ENCODE measurements at places on chromosomes 7 and 10.
A peak's percentile ranks its signal among the peaks of the same experiment; 100 is the strongest.

- no peak for DNase-seq
Measured at GRCh38 chr7:57205000-57205399, 72.8 kb upstream of the ZNF479 start.

DNA sequence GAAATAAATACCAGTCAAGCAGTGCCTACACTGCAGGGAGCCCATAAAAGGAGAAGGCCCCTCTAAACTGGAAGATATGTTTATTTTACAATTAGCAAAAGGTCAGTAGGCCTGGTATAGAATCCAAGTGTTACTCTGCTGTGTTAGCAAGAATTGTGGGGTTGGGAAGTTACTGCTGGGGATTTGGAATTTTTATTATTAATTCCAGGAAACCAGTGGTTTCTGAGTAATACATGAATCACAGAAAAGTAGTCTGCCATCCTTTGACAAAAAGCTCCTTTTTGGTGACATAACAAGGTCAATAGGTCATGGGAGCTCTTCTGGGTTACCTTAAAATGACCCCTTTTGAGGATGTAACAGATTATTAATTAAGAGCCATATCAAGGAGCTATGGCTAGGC is 67.4 kb downstream of the ZNF92 start:
- no peak for DNase-seq

DNA sequence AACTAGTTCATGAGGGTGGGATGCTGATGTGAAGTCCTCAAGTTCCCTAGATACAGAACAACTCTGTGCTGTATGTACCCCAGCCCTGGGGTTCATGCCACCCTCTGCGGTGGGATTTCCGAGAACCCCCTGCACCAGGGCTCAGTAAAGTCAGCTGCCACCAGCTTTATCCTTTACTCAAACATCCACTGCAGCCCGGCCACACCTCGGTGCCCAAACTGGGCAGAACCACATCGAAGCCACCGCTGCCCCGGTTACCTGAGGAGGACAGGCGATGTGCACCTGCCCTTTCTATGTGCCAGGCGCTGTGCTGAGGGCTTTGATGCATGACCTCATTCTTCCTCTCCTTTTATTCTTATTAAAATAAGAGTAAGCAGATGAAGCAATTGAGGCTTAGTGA is 9.9 kb upstream of the CALML5 start:
- DNase-seq, result no peak

DNA sequence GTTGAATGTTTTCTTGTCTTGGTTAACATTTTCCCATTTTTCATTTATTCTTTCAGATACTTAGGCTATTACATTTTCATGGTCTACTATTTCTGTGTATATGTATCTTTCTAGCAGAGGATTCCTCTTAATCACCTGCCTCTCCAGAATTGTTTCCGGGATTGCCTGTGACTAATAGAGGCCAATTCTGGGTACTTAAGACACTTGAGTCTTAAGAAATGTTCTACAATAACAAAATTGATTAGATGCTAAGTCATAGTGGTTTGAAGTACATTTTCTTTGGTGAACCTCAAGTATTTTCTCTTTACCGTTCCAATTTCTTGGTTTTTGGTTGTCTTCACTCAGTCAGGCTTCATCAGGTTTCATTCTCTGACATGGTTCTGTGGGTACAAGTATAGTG is 26.4 kb downstream of the BBS9 start:
- DNase-seq, result no peak

- DNase-seq, result no peak
Measured at GRCh38 chr7:106768324-106768751, 96.7 kb upstream of the PIK3CG start.

DNA sequence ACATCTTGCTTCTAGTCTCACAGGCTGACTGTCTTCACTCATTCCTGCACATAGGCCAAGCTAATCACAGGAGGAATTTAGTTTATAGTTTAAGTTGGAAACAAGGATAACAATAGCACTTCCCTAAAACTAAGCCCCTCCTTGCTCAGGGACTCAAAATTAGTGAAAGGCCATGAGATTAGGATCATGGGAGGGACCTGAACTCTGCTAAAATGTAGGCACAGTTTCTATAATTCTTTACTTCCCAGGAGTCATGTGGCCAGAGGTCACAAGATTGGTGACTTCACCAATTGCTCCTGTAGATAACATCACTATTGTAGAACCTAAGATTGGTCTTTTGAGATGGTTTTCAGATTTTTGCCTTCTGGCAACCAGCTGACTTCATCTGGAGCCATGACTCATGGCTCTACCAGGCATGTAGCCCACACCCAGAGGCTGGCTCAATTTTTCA is 14.8 kb upstream of the UPP1 start:
- no peak for DNase-seq

- DNase-seq, result no peak
Measured at GRCh38 chr7:27423290-27423689, 180.7 kb downstream of the EVX1 start.

DNA sequence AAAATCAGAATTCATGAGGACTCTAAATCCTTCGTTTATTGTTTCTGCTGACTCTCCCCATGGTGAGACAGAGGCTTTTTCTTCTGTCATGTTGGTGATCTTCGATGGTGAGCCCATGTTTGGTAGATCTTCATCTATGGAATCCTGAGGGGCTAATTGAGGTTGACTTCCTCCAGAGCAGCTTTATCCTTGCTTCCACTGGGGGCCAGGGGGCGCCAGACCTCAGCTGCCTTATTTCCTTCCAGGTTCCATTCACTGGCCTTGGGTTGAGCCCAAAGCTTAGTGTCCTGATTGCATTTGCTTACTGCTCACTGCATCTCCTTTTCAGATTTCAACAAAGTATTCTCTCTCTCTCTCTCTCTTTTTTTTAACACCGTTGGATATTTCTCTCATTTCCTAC is 80.7 kb downstream of the GCC1 start:
- peak; percentile 22 for DNase-seq

- DNase-seq, result no peak
Measured at GRCh38 chr7:1923409-1924257, 253.6 kb downstream of the ELFN1 start.

GRCh38 chr10:119655566-119656001 is 4.4 kb downstream of the BAG3 start:
- no peak for DNase-seq

DNA sequence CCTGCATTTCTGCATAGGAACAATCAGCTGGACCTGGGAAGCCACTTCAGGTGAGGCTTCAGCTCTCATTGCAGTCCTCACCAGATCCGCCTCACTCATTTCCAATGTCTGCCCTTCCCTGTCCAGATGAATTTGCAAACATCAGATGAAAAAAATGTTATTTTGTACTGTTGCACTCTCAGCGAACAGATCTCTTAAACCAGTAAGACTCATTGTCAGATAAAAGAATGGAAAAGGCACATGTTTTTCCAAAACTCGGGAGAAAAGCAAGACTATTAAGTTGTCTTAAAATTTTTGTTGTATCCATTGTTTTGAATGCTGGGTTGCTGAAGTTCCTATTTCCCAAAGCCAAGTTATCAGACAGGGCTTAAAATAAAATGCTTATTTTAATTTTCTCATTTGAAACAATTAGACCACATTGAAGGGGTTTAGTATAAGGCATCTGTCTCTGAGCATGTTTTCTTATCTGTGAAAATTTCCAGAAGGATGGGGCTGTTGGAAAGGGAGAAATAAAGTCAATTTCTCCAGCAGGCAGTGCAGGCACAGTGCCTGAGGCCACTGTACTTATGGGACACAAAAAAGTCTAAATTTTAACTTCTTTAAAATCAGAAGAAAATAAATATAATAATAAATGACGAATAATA is 396.8 kb downstream of the KCNMA1 start:
- DNase-seq, result no peak

DNA sequence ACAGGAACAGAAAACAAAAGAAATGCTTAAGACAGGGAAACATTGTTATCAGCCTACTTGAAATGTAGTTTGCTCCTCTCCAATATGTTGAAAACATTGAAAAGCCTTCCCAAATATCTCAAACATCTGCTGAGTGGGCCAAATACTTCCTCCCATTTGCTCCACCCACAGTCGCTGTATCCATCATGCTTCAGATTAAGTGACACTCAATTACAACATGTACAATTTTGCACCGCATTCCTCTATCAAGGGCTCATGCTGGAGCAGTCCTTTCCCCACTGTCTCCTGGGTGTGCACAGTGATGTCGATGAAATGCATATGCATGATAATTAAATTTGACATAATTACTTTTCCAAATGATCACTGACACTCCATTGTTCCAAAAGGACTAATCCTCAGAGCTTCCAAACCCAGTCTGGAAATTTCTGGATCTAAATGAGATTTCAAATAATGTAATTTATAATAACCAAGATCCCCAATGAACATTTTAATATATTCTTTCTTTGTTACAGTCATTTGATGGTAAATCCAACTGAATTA is 604.6 kb downstream of the GRID1 start:
- no peak for DNase-seq

DNA sequence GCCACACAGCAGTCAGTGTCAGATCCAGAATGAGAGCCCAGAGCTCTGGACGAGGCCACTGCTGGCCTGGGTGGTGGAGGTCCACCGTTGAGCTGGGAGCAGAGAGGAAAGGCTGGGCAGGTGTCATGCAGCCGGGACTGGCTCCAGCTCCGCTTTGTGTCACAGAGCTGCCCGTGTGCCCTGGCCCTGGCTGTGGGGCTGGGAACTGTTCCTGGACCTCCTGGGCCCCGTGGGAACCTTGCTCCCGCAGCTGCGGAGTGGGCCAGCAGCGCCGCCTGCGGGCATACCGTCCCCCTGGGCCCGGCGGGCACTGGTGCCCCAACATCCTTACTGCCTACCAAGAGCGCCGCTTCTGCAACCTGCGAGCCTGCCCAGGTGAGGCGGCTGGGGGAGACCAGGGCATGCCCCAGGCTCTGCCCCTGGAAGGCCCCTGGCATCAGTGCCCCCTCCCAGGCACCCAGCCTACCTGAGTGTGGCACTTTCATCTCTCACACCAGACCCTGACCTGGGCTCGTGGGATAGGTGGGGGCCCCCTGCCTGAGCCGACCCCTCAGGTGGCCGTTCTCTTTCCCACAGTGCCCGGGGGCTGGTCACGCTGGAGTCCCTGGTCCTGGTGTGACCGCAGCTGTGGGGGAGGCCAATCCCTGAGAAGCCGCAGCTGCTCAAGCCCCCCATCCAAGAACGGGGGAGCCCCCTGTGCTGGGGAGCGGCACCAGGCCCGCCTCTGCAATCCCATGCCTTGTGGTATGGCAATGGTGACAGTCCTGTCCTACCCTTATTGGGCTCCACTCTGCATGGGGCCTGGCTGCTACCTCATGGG is 18.8 kb upstream of the ZNF862 start:
- no peak for DNase-seq

GRCh38 chr7:93977211-93977950 is 26.8 kb downstream of the BET1 start:
- DNase-seq, result no peak

DNA sequence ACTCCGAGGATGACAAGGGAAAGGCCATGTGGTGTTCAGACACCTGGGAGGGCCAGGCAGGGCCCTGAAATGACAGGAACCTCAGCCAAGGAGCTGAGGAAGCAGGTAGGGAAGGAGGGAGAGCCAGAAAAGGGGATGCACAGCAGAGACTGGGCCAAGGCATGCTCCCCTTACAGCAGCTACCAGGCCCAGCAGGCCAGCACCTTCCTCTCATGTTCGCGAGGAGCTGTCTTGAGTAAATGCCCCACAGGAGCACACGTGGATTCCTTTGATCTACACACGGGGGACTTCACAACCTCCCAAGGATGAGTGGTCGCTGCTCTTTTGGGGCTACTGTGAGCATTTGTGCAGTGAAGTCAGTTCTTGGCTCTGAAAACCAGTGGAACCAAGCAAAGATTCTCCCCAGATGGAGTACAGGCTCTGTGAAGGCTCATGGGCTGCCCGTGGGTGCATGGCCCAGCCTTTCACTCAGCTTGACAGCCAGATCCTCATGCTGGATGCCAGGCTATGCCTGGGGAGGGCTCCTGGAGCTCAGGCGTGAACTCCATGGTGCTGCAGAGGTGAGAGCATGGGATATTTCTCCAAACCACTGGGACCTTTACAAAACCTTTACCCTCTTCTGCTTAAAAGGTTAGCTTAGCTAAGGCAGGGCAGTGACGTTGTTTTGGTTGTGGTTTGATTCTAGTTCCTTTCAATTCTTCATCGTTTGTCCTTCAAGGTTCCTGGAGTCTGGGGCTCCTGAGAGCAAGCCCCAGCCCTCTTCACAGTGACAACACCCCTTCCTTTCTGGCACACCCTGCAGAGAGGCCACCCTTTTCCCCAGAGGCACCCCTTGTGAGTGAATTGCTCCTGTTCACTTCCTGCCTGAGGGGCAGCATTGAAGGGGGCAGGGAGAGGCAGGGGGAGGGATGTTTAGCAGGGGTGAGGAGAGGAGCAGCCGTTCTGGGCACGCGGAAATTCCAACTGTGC is 74.2 kb upstream of the ZPBP start:
- peak; percentile 54 for DNase-seq
